NCI-H1417 treated with DMSO at 0.1 percent for 48 hours (cell line): ENCODE measurements at places on chromosomes 16 and 17.

DNA sequence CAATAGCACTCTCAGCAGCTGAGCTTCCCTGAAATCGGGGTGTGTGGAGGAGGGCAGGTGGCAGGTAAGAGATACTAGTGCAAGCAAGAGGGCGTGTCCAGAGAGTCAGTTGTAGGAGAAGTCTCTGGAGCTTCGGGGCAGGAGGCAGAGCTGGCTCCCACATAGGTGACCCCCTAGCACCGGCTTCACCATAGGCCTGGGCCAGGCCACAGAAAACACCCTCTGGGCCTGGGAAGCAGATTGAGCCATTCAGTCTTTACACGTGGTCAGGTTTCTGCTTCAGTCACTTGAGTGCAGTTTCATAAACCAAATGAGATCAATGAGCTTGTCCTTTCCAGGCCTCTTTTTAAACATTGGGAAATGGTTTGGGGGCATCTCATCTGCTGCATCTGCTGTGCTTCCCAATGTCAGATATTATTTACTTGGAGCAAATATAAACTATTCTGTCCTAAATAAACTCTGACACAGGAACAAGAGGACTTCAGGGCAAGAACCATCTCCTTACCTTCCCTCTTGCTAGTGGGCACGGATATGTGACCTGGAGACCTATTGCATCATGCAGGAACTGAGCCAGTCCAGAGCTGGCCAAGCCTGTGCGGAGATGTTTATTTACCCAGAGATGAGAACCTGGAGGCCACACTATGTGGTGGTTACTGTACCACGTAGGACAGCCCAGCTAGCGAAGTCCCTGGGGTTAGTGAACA is 16.1 kb downstream of the CCR7 start:
- DNase-seq: no peak

GRCh38 chr17:47837401-47838039 is 3.6 kb downstream of the SCRN2 start:
- no peak for DNase-seq

DNA sequence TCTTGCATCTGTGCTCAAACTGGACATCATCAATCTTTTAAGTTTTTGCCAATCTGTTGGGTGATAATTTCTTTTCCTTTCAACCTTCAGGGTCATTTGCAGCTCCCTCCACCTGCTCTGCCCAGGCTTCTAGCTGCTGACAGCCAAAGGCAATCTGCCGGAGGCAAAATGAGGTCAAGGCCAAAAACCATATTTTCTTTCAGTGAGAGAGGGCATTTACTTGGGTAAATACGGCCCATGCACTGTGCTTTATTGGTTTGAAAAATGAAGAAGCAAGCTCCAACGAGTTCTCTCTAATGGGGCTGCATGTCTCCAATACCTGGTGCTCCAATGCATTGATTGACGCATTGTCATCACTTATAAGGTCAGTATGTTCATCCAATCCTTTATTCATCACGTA is 23.1 kb downstream of the RBFOX1 start:
- no peak for DNase-seq

DNA sequence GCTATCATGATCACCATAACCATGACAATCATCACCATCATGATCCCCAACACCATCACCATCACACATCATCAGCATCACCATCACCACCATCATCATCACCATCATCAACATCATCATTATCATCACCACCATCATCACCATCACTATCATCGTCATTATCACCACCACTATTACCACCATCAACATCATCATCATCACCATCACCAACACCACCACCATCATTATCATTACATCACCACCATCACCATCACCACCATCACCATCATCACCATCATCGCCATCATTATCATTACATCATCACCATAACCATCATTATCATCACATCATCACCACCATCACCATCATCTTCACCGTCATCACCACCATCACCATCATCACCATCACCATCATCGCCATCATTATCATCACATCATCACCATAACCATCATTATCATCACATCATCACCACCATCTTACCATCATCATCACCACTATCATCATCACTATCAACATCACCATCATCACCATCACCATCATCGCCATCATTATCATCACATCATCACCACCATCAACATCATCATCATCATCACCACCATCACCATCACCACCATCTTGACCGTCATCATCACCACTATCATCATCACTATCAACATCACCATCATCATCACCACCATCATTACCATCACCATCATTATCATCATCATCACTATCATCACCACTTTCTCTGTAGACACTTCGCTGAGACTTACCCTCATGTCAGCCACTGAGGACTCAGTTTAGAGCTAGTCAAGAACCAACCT is 366.0 kb downstream of the C16orf95 start:
- no peak for DNase-seq

DNA sequence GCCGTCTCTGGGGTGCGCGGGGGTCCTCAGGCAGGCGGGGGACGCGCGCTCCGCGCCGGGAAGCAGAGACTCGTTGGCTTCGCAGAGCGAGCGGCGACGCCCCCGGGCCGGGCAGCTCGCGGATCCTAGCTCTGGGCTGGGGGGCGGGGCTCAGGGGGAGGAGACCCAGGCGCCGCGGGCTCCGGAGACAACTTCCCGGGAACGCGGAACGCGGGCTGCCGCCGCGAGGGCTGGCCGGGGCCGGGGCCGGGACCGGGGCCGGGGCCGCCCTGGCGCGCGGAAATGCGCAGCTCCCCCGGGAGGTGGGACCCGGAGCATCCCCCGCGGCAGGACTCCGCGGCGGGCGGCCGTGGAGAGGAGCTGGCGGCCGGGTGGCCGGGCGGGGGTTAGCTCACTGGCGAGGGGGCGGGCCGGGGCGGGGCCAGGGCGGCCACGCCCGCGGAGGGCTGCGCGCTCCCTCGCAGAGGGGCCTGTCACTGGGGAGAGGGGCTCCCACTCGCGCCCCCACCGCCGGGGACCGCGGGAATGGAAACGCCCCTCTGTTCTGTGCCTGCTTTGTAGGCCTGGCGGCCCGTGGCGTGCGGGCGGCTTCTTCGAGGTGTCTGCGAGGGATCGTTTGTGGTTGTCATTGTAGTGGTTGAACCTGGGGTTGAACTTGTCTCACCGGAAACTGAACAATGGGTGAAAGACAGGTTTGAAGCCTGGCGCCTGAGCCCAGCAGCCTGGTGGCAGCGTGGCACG is at the start of gene GAS7:
GAS7 (minus strand) TSS at position 98 of the 741 bp plus-strand sequence.
- DNase-seq: no peak

- no peak for DNase-seq
These were observed 126.4 kb upstream of the MAF start for GRCh38 chr16:79726902-79727301.

DNA sequence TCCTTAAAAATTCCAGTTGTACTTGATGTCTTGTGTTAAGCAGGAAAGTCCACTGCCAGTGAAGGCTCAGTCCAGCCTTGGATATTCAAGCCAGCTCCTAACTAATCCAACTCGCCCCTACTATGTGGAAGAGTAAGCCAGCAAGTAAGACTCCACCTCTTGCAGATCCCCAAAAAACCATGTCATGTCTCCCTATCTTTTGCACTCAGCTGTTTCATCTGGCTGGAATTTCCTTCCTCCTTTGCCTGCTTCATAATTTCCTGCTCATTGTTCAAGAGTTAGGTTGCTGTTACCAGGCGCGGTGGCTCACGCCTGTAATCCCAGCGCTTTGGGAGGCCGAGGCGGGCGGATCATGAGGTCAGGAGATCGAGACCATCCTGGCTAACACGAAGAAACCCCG is 37.8 kb downstream of the RBBP6 start:
- DNase-seq: no peak

DNA sequence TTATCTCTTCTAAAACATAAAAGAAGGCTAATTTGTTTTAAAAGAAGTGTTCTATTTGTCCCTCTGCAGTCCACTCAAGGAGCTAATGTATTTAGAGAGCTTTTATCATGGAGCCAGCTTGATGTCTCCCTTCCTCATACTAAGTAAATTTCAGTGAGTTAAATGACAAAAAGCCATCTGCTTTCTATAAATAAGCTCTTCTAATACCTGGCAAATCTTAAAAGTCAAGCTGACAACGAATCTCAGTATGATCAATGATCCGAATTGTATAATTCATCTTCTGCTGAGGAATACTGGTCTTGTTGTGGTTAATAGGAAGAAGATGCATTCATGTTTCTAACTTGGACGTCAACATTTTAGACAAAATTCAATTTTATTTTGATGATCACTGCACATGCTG is 1390.7 kb downstream of the CDH8 start:
- no peak for DNase-seq

DNA sequence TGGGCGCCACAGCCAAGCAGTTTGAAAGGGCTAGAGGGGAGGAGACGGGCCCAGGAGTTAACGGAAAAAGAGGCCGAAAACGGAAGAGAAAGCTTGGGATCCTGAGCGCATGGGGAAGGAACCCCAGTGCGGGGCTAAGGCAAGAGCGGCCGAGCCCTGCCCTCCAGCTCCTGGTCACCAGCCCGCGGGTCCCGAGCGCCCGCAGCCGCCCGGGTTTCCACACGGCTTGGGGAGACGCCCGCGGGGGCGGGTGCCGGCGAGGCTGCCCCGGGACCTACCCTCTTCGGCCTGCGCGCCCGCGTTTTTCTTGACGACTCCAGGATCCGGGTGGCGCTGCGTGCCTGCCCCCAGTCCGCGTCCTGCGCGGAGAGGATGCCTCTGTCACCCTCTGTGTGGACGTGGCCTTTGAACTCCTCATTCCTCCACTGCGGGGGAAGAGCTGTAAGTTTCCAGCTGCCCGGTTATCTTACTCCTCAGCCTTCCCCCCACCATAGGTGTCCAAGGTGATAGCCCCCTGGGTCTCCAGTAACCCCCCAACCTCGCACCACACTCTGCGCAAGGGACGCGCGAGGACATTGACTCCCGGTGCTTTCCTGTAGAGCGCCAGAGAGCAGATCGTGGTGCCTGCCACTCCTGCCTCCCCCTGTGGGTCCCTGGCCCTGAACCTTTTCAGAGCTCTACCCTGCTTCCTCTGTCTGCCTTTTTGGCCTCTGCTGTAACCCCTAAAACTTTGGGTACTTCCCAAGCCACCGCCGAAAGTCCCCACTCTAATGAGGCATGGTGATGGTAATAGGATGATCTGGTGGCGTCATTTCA is 1.7 kb upstream of the CDH11 start:
- DNase-seq: no peak

GRCh38 chr16:86598607-86599565 is 20.5 kb downstream of the FOXL1 start:
- no peak for DNase-seq

- DNase-seq: no peak
These were observed 31.8 kb upstream of the NXPH3 start for GRCh38 chr17:49543860-49544259.

DNA sequence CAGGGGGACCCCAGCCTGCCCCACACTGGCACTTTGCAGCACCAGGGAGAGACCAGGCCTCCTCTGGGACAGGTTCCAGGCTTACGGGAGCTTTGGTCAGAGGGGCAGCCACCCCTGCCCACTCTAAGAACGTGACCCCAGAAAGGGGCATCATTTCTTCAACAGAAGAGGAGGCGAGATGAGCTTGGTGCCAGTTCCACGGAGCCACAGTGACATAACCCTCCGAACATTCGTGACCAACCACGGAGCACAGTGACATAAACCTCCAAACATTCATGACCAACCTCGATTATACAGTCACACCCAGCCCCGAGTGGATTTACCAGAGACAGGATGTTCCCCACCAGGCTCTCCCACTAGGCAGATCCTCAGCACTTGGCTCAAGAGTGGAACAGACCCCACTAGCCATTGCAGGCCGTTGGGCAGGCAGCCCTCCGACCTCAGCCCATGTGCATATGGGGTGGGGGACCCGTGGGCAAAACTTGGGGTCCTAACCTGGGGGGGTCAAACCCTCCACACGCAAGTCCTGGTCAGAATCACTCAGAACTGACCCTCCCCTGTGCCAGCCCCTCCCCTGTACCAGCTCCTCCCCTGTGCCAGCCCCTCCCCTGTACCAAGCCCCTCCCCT is 112.9 kb downstream of the METRNL start:
- DNase-seq: no peak

DNA sequence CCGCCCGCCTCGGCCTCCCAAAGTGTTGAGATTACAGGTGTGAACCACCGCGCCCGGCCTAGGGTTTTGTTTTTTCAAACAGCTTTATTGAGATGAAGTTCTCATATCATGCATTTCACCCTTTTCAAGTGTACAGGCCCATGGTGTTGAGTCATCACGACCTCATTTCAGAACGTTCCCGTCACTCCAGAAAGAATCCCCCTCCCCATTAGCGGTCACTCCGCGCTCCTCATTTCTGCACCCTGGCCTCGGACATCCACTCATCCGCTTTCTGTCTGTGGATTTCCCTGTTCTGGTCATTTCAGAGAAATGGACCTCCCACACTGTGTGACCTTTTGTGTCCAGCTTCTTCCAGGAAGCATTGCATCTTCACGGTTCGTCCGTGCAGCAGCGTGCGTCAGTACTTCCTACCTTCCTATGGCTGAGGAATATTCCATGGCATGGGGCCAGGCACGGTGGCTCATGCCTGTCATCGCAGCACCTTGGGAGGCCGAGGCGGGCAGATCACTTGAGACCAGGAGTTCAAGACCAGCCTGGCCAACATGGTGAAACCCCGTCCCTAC is 135.2 kb upstream of the GSE1 start:
- DNase-seq: no peak

- no peak for DNase-seq
These were observed 12.9 kb downstream of the STH start for GRCh38 chr17:46011711-46012505.

DNA sequence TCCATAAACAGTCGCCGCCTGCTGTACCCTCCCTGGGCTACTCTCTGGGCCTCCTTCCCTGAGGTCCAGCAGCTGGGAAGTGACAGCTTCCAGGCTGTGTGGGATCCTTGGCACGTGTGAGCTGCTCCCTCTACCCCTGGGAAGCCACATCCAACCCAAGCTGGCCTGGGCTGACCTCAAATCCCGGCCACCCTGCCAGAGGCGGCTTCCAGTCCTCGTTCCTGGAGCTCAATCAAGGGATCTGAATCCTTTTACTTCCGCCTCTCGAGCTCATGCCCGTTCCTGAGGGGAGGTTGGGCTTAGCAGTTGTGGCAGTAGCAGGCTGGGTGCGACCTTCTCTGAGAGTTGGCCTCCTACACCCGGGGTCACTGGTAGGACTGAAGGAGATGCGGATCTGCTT is 82.5 kb downstream of the NETO2 start:
- no peak for DNase-seq

GRCh38 chr17:32488604-32489180 is 1.9 kb downstream of the CDK5R1 start:
- no peak for DNase-seq

- no peak for DNase-seq
These were observed 2.3 kb upstream of the ACTG1 start for GRCh38 chr17:81514739-81515529.
